Activated T-helper 2 cell treated with anti-CD3 and anti-CD28 coated beads, Interferon-gamma antibody, Interleukin-2, Interleukin-4, amounts not matched to agents 10 μg/mL and 5 μg/mL and 100 μg/mL, durations not matched to agents 14 hours and 24 hours and 36 hours (primary cell): ENCODE measurements at places on chromosomes 2 and 18. TPM values are rescaled to one million over a fixed set of nuclear protein-coding genes. Genes with fewer than 3 reads are reported as not detected.

The LAMA1 gene
- total RNA-seq = not detected in 2 replicates

The GREB1L gene
- total RNA-seq = not detected in 2 replicates

The TUBA3E gene
- not detected in 2 replicates for total RNA-seq

- no peak for DNase-seq
- peaks cover 21% of the 10 kb centered on the region for H3K36me3 ChIP-seq
- peak overlapping the region; percentile 58 for H3K4me3 ChIP-seq
- H3K27ac ChIP-seq = peak overlapping the region; percentile 94
Measured at GRCh38 chr2:43135583-43135982, 90.8 kb downstream of the ZFP36L2 start.

GRCh38 chr2:227030789-227031188 is 133.2 kb downstream of the COL4A4 start:
- DNase-seq = no peak
- no peaks in the 10 kb centered on the region for H3K36me3 ChIP-seq
- H3K4me1 ChIP-seq = no peaks in the 10 kb centered on the region

The CCDC148 gene
- not detected in 2 replicates for total RNA-seq

The HAAO gene
- 5.1 and 5.8 TPM in 2 replicates for total RNA-seq

DNA sequence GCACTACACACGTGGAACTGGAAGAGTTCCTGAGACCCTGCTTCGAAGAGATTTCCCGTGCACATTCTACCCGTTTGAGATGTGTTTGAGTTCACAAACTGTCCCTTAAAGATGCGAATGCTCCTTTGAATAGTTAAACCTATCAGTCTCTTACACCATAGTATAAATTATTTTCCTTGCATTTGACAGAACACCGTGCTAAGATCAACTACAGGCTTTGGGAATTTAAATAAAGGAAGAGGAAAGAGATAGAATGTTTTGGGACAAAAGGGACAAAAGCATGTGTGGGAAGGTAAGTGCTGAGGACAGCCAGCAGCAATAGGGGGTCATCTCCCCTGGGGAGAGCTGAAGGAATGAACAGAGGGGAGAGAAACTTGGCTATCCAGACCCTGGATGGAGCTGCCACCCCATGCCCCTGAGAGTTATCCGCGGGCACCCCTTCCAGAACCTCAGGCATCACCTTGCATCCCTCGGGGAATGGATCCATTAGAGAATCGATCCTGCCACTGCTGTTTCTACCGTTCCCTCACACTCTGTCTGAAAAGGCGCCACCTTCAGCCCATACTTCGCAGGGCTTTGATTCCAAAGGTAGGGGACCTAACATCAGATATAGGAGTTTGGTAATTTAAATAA is 888 bp upstream of the ADCY3 start:
- H3K27me3 ChIP-seq = no peaks in the 10 kb centered on the region
- no peak for DNase-seq
- H3K27ac ChIP-seq = peak overlapping the region; percentile 61
- H3K4me3 ChIP-seq = peak overlapping the region; percentile 74
- H3K4me1 ChIP-seq = peaks cover 26% of the 10 kb centered on the region

The DNER gene
- not detected in 2 replicates for total RNA-seq
